ENCODE measurements at places on chromosomes 2 and 18.

DNA sequence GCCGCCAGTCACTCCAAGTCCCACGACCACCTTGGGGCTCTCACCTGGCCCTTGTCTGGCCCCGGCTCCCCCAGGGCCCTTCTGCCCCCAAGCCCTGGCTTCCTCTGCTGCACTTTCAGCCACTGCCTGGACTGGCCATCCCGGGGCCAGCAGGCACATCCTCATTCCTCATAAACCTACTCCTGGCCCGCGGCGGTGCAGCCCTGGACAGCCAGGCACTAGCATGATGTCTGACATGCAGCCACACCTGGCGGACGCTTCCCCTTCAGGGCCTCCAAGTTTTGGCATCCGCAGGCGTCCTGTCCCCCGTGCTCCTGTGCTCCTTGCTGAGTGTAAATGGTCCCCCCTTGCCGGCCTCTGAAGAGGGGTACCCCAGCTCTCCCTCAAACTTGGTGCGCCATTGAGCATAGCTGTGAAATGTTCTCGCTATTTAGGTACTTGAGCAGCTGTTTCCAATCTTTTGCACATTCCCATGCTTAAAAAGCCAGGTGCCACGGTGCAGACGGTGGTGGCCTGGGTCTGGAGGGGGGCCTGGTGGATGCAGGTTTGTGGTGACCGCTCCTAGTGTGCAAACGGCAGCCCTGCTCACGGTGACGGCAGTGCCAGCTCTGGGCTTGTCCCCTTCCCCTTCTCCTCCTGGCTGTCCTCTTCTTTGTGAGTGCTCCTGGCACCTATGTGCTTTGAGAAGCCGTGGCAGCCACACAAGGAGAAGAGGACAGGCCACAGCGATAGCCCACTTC is 123.8 kb downstream of the MBP start:
- no peak for DNase-seq

- no peak for DNase-seq
Observed at GRCh38 chr2:167928434-167928833, 319.0 kb downstream of the STK39 start.

GRCh38 chr2:180385601-180386201 is 378.6 kb upstream of the CWC22 start:
- DNase-seq: no peak

GRCh38 chr2:88227446-88227845 is 57.3 kb downstream of the THNSL2 start:
- no peak for DNase-seq

- peak; percentile 4 for DNase-seq
Observed at GRCh38 chr2:190804182-190804795, 76.3 kb upstream of the GLS start.

DNA sequence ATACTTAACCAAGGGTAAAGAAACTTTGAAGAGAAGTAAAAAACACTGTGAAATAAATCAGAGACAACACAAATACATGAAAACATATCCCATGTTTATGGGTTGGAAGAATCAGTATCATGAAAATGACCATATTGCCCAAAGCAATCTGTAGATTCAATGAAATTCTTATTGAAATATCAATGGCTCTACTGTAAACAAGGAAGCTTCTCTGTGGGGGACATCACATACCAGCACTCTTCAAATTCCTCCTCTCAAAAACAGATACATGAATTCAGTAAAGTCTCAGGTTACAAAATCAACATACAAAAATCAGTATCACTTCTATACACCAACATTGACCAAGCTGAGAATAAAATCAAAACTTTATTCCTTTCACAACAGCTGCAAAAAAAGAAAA is 63.5 kb upstream of the CNTNAP5 start:
- no peak for DNase-seq

GRCh38 chr18:74429096-74429495 is 28.0 kb downstream of the DIPK1C start:
- no peak for DNase-seq

DNA sequence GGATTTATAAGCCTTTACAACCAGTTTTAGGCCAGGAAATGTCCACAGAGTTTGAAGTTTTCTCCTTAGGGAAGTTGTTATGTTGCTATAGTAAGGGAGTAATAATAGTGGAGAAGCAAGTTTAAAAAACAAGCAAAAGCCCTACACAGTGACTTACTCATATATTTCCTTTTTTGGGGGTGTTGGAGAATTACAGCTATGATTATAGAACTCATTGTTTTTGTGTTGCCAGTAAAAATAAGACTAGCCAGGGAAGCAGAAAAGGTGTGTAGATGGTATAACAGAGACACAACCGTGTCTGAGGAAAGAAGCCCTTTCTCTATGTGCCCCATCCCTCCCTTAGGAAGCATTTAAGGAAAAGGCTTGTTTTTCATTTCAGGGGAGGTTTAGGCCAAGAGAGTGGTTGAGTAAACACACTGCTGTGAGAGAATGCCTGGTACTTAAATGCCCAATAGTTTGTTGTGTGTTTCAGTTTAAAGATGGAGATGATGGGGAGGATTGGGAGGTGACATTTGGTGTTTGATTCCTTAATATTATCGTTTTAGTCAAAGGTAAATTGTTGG is 2.3 kb downstream of the VAPA start:
- no peak for DNase-seq

DNA sequence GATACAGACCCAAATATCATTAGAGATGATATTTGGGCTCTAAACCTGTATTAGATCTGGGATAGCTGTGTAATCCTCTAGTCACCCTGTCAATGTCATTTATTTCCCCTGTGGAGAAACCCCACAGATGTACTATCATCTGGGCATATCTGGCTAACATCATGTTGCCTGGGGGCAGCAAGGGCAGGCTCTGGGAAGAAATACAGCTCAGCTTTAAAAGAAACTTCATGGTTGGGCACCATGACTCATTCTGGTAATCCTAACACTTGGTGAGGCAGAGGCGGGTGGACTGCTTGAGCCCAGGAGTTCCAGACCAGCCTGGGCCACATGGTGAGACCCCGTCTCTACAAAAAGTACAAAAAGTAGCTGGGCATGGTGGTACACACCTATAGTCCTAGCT is 282.5 kb downstream of the SLC8A1 start:
- no peak for DNase-seq

- no peak for DNase-seq
Observed at GRCh38 chr2:105784589-105784988, 39.9 kb downstream of the NCK2 start.

- no peak for DNase-seq
Observed at GRCh38 chr2:68368654-68369336, 3.7 kb downstream of the PLEK start.

DNA sequence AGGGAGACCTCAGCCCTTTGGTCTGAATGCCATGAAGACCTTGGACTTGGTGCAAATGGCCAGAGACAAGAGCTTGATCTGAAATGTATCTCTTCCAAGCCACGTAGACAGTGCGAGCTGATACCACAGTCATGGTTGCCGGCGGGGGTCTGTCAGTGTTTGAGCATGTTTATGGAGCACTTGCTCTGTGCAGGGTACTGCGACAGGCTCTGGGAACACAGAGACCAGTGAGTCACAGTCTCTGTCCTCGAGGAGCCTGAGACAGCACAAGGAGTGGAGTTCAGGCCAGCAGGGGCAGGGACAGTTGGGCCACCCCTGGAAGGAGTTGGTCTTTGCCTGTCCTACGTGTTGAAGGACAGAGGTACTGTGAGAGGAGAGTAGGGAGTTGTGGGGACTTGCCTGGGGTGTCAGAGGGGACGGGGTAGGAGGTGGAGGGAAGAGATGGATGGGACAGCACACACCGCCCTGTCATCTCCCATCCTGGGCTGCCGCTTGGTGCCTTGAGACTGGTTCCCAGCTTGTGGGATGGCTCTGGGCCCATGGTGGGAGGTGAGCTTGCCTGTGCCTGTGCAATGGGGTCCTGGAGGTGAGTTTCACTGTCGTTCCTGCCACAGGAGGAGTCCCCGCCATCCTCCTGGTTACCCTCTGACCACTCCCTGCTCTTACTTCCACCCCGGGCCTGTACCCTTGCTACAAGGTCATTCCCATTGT is 39.5 kb downstream of the ATP6V1C2 start:
- DNase-seq: no peak

DNA sequence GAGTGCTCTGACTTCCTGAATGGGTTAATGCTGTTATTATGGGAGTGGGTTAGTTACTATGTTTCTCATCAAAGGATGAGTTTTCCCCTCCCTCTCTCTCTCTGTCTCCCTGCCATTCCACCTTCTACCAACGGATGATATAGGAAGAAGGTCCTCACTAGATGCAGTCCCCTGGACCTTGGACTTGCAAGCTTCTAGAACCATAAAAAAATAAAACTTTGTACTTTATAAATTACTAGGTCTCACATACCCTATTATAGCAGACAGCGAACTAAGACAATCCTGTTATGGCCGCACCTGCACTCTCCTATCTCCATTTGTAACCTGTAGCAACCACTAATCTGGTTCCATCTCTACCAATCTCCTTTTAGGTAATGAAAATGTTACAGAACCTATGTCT is 564.9 kb downstream of the CNTNAP5 start:
- DNase-seq: no peak

- no peak for DNase-seq
Observed at GRCh38 chr2:58812771-58813344, 571.7 kb upstream of the FANCL start.

DNA sequence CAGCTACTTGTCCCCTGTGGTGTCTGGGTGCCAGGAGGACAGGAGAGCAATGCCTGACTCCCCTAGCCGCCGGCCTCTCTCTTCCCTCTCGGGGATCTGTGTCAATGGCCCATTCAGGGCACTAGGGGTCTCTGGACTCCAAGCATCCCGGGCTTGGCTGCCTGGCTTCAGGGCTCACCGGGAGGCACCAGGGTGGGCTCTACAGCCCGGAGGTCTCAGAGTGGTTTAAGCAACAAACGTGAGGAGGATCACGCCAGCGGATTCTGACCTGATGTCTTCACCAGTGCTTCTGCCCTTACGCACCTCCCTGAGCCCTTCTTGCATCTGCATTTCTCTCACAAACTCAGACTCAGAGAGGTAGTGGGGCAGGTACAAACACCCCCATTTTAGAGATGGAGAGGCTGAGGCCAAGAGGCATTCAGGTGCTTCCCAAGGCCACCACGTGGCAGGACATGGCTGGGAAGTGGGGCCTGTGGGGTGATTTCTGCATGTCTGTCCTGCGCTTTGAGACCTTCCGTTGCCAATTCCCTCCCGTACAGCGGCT is 243.0 kb downstream of the CELF4 start:
- DNase-seq: peak; percentile 40

DNA sequence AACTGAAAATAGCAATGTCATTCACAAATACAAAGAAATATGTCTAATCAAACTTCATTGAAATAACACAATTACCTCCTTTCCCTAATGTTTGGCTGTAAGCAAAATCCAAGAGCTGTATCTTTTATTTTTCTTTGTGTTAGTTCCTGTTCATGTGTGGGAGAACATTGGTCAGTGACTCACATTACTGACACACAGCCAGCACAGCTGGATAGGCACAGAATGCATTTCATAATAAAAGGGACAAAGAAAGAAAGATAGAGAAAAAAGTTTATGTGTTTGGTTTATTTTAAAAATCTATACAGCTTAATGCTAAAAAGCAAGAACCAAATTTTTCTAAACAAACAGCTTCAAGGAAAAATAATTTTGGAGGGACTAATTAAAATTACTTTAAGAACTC is 185.6 kb upstream of the COL3A1 start:
- DNase-seq: no peak

DNA sequence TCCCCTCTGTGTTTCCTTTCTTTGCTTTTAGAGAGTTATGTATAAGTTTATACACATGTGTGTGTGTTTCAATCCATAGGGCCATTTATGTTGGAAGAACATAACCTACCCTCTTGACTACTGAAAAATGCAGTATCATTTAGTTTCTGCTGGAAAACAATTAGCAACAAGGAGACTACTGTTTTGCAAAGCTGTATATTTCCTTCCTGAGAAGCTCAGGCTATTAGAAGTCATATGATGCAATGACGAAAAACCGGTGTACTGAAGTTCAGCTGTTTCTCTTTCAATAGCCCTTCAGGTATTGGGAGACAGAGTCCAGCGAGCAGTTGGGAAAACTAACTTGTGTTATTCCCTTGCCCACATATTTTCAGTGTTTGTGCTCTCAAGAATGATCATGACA is 447.7 kb upstream of the GYPC start:
- no peak for DNase-seq

GRCh38 chr18:6118080-6118479 is 222.8 kb upstream of the TMEM200C start:
- DNase-seq: no peak

DNA sequence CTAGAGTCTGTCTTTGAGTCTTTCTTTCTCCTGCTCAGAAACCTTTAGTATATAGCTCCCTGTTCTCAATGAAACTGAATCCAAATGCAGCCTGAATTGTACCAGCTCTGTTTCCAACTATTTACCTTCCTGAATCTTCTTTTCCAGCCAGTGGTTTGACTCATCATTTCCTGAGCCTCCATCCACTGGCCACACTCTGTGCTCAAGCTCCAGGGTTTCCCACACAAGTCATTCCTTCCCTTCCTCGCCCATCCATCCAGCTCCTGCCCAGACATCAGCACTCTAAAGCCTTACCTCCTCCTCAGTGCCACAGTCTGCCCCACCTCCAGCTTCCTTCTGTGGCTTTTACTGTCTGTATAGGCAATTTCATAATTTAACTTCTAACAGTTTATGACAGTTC is 233.6 kb upstream of the RASGRP3 start:
- no peak for DNase-seq

DNA sequence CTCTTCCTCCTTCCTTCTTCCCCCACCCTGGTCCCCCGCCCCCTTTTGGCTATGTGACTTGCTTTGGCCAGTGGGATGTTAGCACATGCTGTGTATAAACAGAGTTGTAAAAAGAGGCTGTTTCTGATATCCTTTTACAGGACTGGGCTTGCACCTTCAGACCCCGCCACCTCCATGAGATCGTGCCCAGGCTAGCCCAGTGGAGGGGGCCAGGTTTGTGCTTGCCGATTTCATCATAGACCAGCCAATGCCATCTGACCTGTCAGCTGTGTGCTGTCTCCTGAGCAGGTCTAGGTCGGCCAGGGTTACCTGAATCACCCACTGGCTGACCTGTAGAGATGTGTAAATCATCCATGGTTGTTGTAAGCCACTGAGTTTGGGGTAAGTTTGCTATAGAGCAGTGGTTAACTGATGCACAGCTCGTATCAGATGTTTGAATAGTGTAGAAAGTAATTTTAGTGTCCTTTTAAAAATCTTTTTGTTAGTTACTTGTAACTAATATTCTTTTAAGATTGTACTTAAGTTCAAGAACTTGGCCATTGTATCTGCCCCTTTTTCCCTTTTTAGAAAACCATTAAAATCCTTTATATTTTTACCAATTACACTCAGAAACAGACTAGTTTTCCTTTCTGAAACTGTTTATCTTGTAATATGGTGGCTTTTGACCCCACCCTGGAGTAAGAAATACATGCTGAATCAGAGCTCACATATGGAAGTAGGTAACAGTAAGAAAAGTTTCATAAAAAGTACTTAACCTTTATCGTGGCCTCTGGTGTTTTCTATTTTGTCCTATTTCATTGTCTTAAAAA is 122.0 kb upstream of the MGAT5 start:
- no peak for DNase-seq

- peak; percentile 27 for DNase-seq
Observed at GRCh38 chr18:48922801-48923730, 27.7 kb downstream of the SMAD7 start.

- DNase-seq: no peak
Observed at GRCh38 chr2:228541789-228542188, 360.3 kb upstream of the SPHKAP start.
